ENCODE measurements at places on chromosomes 16 and 17.
A peak's percentile ranks its signal among the peaks of the same experiment; 100 is the strongest.

DNA sequence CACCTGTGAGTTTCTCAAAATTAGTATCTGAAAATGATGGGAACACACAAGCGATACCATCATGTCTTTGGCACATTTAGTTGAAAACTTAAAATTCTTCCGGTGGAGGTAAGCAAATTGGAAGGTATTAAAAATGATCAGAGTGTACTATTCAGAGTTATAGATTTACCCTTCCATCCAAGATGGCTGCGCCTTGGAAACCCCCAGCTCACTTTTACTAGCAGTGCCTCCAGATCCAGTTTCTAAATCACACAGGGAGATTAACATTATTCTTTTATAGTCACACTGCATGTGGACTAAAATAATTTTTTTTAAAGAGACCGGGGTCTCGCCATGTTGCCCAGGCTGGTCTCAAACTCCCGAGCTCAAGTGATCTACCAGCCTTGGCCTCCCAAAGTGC is 15.0 kb downstream of the PITPNC1 start:
- no peak for DNase-seq

- DNase-seq = no peak
These were observed 2.3 kb upstream of the PRSS21 start for GRCh38 chr16:2814551-2815298.

DNA sequence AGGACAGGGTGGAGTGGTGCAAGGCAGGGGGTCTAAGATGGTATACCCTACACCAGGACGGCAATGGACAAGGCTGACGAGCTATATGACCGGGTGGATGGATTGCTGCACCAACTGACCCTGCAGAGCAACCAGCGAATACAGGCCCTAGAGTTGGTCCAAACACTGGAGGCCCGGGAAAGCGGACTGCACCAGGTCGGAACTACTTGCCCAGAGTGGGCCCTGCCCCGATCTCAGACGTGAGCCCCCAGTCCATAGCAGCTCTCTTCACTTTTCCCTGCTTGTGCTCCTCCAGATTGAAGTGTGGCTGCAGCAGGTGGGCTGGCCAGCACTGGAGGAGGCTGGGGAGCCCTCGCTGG is 3.1 kb downstream of the PLEKHG4 start:
- DNase-seq = no peak

DNA sequence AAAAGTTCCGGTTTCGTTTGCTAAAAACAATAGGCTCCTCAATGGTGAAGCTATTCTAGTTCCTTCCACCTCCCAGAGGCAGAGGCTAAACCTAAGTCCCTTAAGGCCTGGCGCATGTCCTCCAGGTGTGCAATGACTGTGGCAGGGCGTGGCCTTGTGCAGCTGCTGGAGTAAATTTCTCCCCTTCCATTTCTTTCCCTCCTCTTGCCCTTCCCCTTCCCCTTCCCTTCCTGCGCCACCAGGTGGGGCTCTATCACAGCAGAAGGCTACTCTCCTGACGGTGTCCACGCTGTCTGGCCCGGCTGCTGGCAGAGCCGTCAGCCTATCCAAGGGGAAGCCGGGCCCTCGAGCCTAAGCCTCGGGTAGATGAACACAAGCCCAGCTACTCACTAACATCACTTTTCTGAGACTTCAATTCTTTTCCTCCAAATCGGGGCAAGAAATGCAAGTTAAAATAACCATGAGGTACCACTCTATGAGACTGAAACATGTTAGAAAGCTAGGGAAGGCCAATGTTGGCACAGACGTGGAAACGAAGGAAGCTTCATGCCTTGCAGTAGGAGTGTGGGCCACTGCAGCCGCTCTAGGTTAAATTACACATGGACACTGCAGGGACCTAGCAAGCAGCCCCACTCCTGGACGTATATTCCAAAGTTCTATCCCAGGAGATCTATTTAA is 34.4 kb downstream of the C16orf78 start:
- peak; percentile 86 for DNase-seq

DNA sequence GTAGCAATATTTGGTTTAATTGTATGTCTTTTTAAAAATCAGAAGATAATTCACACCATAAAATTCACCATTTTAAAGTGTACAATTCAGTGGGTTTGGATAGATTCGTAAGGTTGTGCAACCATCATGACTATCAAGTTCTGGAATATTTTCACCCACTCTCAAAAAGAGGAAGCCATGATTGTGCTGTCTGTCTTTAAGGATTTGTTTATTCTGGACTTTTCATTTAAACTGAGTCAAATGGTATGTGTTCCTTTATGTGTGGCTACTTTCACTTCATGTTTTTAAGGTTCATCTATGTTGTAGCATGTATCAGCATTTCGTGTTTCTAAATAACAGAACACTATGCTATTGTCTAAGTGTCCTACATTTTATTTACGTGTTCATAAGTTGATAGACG is 68.1 kb upstream of the CPHXL start:
- no peak for DNase-seq

GRCh38 chr17:50693036-50693682 is 14.6 kb downstream of the ANKRD40 start:
- no peak for DNase-seq

- DNase-seq = no peak
These were observed at the start of gene CD19 for GRCh38 chr16:28931801-28932225. Gene CD19, plus strand, starts transcription at chr16:28931971. Its CDS starts 30 bp downstream, at chr16:28932001.

- DNase-seq = peak; percentile 49
These were observed 83.8 kb upstream of the HNF1B start for GRCh38 chr17:37828651-37829124.

GRCh38 chr17:79806863-79807720 is 10.2 kb upstream of the CBX8 start:
- DNase-seq = no peak

DNA sequence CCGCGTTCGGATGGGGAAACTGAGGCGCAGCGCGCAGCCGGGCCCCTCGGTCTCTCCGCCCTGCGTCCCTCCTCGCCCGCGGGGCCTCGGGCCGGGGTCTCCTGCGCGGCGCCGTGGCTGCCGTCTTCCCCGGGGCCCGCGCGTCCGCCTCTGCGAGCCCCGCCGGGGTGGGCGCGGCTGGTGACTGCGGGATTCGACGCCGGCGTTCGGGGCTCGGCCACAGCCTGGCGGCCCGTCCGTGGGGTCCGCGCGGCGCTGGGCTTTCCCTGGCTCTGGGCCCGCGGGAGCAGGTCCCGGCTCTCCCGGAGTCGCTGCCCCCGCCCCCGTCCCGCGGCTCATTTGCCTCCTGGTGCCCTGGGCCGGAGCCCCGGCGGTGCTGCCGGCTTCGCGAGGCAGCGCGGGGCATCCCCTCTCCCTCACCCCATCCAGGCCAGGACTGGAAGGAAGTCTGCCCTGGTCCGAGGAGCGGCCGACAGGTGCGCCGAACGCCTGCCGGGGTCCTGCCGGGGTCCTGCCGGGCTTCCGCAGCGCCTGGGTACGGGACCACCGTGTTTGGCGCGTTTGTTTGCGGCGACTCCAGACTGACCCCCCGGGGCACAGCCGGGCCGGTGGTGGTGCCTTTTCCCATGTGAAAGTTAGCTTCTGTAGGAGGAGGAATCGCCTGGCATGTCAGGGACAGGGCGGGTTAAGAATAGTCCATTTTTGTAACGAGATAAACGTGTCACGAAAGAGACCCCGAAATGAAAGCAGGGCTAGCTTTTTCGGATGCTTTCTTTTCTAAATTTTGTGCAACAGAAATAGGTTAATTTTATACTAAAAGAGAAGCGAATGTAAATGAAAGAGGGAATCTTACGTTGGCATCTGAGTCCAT is 671 bp downstream of the CHMP6 start:
- no peak for DNase-seq

- DNase-seq = no peak
These were observed 413.0 kb downstream of the CPPED1 start for GRCh38 chr16:12390644-12391043.

GRCh38 chr16:87129771-87130170 is 187.4 kb downstream of the C16orf95 start:
- peak; percentile 36 for DNase-seq

- DNase-seq = no peak
These were observed at the start of gene RAB37 for GRCh38 chr17:74736513-74737298. Gene RAB37, plus strand, starts transcription at chr17:74737256. Its CDS starts 17 bp downstream, at chr17:74737273.

DNA sequence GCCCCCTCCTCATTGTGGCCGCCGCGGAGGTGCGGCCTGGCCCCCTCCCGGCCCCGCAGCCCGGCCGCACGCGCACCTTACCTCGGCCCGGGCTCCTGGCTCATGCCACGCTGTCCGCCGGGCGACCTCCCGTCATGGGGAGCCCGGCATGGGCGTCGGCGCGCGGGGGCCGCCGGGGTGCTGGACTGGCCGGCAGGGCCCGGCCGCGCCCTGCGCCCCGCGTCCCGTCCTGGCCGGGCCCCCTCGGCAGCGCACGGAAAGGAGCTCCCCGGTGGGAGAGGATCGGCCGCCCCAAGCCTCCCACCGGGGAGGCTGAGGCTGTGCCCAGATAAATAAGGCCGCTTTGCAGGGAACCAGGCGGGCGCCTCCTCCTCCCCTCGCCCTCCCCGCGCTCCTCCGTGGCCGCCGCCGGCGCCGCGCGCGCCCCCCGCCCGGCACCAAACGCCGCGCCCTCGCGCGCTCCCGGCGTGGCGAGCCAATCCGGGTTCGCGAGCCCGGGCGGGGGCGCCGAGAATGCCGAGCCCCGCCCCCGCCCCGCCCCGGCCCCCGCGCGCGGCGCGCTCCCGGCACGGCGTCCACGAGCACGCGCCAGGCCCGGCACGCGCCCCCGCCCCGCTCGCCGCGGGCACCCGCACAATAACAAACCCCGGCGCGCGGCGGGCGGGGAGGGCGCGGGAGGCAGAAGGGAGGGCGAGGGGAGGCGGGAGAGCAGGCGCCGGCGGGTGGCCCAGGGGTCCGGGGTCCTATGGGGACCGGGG is at the start of gene FBXL16:
Gene FBXL16, minus strand, starts transcription at position 371 of the 758 bp plus-strand sequence. CDS start 8,396 bp downstream, outside the sequence.
- peak; percentile 92 for DNase-seq

- no peak for DNase-seq
These were observed 556.0 kb downstream of the CDH8 start for GRCh38 chr16:61480250-61480649.

DNA sequence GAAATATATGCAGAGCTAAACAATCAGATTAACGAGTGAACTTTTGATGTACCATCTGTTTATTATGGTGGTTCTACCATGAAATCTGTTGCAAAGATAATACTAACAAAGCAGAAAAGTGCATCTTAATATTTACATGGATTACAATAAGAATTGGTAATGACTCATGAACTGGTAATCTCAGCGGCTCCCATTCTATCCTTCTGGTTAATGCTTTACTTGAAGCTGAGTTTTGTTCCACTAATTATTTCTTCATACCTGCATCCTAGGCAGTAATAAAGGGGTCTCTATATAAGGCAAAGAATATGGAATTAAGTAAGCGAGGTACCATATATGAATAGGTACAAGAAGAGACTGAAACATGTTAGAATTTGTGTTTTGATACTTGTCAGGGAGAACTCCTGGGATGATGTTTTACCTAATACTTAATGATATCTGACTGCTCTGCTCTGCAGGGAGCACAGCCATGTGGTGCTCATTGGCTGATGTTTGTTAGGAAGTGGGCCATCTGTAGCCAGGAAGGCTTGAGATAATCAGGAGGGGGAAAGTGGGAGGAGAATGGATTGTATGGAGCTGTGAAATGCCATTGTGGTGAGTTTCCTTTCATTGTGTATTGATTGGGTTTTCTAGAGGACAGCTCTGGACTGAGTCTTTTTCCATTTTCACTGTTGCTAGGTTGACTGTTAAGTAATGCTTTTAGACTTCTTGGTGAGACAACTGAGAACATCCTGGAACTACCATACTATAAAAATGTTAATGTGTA is 52.6 kb downstream of the MAP2K6 start:
- DNase-seq = peak; percentile 28

- no peak for DNase-seq
These were observed 10.1 kb upstream of the SLC25A39 start for GRCh38 chr17:44334727-44335126.

DNA sequence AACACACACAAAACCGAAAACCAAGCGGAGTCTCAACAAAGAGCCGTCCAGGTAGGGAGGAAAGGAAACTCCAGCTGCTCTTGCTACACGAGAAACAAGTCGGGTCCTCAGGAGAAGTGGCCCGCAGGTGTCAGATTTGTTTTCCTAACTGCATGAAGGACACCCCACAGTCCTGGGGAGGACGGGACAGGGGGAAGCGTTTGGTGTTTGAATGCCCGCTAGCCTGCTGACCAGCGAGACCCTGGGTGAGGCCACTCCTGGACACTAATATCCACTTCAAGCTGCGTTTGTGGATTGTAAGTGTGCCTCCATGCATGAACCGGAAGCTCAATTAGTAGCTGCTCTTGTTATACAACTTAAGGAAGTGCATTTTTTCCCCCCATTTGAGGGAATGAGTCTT is 299.5 kb downstream of the MAF start:
- no peak for DNase-seq

Data from urothelium cell line (cell line).